ENCODE measurements at places on chromosomes 2 and 18.

GRCh38 chr2:231671270-231672050 is 36.9 kb upstream of the PTMA start:
- DNase-seq = no peak

DNA sequence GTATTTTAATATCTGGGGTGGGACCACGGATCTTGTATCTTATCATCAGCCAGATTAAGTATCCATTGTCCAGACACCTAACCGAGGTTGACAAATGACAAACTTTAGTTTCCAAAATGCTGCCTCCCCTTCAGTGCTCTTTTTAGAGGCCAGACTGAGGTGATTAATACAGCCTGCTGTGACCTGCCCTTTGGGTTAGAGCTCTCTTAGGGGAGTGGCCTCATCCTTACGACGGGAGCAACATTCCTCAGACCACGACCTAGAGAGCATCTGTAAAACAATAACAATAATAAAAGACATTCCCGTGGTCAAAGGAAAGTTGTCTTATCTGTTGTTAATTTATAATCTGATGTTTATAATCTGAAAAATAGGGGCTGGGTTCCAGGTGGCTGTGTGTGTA is 405.3 kb downstream of the LPIN1 start:
- DNase-seq = no peak

GRCh38 chr2:5394223-5394622 is 298.0 kb upstream of the SOX11 start:
- no peak for DNase-seq

- DNase-seq = no peak
Observed at GRCh38 chr2:176081837-176082524, 1.8 kb downstream of the EVX2 start.

DNA sequence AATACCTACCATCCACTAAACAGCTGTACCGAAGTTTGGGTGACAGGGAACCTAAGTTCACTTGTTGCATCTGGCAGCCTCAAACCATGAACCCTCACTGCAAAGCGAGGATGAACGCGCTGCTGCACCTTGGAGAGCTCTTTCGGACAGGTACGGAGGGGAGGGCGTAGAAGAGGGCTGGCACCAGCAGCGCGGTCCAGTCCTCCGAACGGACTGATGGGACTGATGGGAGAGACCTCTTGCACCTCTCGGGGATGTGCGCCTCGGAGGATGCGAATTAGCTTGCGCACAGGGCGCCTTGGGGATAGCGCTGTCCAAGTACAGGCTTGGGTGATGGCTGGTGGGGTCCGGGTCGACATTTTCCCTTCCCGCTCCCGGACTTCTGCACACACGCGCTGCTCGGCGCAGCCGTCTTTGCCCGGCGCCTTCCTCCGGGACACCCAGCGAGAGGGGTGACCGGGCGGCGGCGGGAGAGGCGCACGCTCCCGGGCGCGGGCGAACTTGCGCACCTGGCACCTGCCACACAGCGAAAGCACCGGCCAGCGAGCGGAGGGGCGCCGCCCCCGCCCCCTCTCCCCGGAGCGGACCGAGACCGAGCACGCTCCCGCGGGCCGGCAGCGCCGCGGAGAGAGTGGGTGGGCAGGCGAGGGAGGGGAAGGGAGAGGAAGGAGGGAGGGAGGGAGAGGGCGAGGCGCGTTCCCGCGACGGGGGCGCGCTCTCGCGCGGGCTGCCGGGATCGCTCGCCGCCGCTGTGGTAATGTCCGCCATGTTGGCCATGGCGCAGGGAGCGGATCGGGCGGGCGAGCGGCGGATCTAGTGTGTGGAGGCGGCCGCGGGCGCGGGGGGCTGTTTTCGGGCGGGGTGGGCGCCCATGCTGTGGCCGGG is at the start of gene EPC2:
Gene EPC2 (plus strand): TSS at position 754 of the 885 bp plus-strand sequence. CDS start 267 bp downstream, outside the sequence.
- DNase-seq = peak; percentile 92

GRCh38 chr2:671072-671471 is 6.1 kb downstream of the TMEM18 start:
- DNase-seq = no peak

GRCh38 chr2:241535871-241536655 is 22.5 kb upstream of the BOK start:
- no peak for DNase-seq

DNA sequence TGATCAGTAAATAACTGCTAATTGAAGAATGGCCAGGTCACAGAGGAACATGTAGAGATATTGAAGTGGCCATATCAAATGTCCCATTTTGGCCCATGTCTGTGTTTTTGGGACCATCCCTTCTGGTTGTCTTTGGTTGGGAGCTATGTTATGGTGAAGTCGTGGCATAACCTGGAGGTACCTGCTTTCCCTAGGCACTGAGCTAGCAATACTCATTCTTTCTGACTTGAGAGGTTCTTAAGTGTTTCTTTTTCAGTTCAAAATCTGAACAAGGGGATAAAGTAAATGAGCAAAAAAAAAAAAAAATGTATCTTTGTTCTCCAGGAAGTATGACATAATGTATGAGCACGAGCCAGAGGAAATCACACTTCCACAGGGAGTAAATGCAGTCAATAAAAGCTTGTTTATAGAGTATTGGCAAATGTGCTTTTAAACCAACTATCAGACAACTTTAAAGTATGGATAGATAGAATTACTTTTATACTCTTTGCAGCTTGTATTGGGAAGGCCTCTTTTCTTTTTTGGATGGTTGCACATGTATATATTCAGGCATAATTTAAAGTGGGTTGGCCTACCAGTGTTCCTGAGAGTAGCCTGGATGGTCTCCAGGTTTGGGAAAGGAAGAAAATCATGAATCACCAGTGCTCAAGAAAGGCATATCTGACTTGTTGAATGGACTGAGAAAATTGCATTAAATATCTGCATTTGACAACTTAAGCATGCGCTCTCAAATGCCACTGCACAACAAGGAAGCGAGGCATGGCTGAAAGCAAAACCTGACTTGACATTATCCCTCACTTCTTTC is 125.0 kb downstream of the SPHKAP start:
- DNase-seq = no peak

- DNase-seq = no peak
Observed at GRCh38 chr2:134370655-134371445, 117.0 kb downstream of the MGAT5 start.

GRCh38 chr18:76126327-76126726 is 368.7 kb downstream of the ZNF516 start:
- DNase-seq = no peak
